ENCODE measurements at places on chromosomes 13 and 19. TPM values are rescaled to one million over a fixed set of nuclear protein-coding genes. Genes with fewer than 3 reads are reported as not detected.

- no peak for DNase-seq
Measured at GRCh38 chr13:87827479-87827878, 156.3 kb downstream of the SLITRK5 start.

DNA sequence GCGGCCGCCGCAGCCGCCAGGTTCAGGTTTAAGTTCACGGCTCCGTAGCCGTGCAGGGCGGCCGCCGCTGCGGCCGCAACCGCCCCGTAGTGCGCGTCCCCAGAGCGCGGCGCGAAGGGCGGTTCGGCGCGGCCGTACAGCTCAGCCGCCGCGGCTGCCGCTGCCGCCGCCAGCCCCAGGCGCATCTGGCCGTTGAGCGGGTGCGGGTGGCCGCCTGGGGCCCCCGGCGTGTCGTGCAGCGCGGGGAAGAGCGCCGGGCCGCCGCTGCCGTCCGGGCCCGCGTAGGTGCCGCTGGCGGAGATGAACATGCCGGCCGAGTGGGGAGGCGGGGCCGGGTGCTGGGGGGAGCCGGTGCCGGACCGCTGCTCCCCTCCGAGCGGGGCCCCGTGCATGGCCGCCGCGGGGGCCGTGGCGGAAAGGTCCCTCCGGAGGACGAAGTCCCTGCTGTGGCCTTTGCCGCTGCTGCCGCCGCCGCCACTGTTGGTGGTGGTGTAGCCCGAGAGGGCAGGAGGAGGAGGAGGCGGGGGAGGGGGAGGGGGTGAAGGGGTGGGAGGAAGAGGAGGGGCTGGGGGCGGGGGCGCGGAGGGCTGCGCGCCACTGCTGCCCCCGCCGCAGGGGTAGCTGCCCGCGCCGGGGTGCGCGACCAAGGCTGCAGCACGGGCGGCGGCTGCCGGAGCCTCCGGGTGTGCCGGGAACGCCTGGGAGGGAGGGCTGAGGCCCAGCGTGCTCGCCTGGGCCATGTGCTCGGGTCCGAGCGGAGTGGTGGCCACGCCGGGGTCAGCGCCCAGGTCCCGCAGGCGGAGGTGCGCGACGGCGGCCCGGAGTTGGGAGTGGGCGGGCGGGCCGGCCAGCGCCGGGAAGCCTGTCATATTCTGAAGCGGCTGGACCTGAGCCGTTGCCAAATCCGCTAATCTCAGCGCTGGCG, 654 bp downstream of the ZIC5 start:
- no peak for DNase-seq

DNA sequence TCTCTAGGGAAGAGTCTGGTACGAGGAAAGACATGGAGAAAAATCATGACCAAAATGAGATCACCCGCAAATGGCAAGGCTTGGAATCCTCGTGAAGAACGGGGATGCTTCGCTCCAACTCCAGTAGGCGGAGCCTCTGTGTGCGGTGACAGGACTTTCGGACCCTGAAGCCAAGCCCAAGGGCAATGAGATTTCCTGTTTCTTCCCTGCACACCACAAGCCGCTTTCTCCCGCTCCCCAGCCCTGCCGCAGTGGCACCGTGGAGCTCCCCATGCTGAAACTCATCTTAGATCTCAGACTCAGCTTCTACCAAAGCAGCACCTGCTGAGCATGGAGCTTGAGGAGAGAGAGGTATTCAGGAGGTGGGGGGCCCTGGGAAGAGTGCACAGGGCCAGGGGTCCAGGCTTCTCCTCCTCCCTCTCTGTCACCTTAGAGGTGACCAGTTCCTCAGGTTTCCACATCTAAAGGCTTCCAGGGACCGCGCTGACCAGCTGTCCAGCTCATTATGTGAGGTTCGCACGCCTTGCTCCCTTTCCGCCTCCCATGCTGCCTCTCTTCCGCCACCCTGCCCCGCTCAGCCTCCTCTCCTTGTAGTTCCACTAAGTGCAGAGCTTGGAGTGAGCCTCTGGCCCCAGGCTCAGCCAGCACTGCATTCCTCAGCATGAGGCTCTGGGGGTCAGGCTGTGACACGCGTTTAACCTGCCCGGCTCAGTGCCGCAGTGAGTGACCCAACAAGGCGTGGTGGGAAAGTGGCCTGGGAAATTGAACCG, 153.8 kb upstream of the SOX1 start:
- DNase-seq = no peak

GRCh38 chr13:29845440-29846056, 4.9 kb downstream of the UBL3 start:
- peak; percentile 38 for DNase-seq

DNA sequence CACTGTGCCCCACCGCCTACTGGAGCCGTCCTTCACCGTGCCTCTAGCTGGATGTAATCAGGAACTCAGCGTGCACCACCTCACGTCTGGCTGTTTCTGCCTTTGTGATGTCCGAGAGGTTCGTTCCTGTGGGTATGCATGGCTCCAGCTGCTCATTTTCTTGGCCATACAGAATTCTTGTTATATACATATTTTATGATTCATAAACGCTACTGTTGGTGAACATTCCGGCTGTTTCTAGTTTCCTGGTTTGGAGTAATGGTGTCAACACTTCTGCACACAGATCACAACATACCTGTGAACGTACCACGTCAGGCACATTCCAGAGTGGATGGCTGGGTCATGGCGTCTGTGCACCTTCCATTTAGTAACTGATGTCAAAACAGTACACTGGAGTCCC, 14.6 kb downstream of the DCUN1D2 start:
- no peak for DNase-seq

GRCh38 chr19:46487802-46488445, 7.7 kb downstream of the PNMA8B start:
- DNase-seq = peak; percentile 46

GRCh38 chr13:94330552-94331071, 148.9 kb downstream of the DCT start:
- DNase-seq = no peak

DNA sequence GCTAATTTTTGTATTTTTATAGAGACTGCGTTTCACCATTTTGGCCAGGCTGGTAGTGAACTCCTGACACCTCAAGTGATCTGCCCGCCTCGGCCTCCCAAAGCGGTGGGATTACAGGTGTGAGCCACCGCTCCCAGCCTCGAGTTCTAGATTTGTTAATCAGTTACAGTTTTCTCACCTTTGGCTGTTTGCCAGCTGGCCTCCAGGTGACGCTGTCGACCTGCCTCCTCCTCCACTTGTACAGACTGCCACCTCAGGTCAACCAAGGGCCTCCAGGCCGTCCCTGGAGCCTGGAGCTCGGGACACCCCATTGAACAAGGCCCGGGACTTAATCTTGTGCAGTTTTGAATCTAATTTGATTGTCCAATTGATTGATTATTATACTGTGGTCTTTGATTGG, 45.5 kb downstream of the IER2 start:
- peak; percentile 94 for DNase-seq

GRCh38 chr19:41321600-41322270, 11.8 kb downstream of the CCDC97 start:
- DNase-seq = no peak

The ITPKC gene
- 22.7 TPM for polyA plus RNA-seq

The SCEL gene
- 0.27 TPM for polyA plus RNA-seq

The ZNF20 gene
- polyA plus RNA-seq = 4.2 TPM

The B3GLCT gene
- polyA plus RNA-seq = 6.1 TPM

The POLD1 gene
- 34.0 TPM for polyA plus RNA-seq

The SIGLECL1 gene
- not detected for polyA plus RNA-seq

The MIR17HG gene
- 1.4 TPM for polyA plus RNA-seq
